ENCODE measurements at places on chromosomes 1 and 21. TPM values are rescaled to one million over a fixed set of nuclear protein-coding genes. Genes with fewer than 3 reads are reported as not detected.

Gene LINGO4
- not detected for total RNA-seq

Gene EFNA1
- 24.6 TPM for total RNA-seq

Gene SHE
- total RNA-seq: 0.11 TPM

Gene KRTAP13-2
- not detected for total RNA-seq

Gene FAM3B
- total RNA-seq: 2.8 TPM

Gene NMNAT2
- 3.6 TPM for total RNA-seq

Gene CFAP57
- total RNA-seq: not detected

DNA sequence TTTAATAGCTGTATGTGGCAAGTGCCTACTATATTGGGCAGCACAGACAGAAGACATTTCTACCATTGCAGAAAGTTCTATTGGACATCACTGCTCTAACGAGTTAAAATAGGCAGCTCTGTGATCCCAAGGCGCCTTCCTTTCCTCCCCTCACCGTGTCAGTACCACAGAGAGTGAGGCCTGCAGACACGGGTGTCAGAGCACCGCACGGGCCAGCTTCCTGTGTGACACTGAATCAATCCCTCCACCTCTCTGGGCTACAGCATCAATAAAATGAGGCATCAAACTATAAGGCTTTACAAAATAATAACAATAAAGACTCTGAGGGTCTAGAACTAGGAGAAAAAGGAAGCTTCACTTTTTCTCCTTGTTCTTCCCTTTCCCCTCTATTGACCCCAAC lies 246.7 kb downstream of the FOXD2 start:
- no peak for DNase-seq

DNA sequence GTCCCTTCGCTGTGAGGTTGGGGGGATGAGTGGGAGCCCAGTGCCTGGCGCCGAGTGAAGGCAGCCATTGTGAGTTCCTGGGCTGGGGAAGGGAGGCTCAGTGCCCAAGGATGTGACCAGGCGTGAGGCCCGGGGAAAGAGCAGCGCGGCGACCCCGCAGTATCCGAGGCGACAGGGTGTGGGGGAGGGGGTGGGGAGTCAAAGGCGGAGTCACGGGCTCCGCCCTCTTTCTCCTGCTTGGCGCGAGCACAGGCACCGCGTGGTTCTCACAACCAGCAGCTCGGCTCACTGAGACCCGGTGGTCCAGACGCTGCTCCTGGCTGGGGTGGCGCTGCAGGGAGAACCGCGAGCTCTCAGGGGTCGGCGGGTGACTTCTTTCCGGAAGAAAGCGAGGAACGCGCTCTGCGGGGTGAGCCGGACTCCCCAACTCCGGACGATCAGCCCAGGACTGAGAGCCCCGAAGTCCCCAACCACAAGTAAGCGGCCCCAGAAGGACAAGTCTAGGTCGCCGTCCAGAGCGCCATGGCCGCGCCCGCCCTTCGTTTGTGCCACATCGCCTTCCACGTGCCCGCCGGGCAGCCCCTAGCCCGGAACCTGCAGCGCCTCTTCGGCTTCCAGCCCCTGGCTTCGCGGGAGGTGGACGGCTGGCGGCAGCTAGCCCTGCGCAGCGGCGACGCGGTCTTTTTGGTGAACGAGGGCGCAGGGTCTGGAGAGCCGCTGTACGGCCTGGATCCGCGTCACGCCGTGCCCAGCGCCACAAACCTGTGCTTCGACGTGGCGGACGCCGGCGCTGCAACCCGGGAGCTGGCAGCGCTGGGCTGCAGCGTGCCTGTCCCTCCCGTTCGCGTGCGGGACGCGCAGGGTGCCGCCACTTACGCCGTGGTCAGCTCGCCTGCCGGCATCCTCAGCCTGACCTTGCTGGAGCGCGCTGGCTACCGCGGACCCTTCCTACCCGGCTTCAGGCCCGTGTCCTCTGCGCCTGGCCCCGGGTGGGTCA lies at the start of gene HPDL:
TSS of gene HPDL (plus strand) at position 269 of the 997 bp plus-strand sequence. CDS start at position 523, 254 bp downstream.
- peak; percentile 34 for DNase-seq

- no peak for DNase-seq
These were observed 67.9 kb upstream of the ADAMTS5 start for GRCh38 chr21:27034796-27035195.

GRCh38 chr1:201876148-201876818 lies 12.4 kb upstream of the SHISA4 start:
- no peak for DNase-seq

- no peak for DNase-seq
These were observed 930 bp downstream of the SLC30A10 start for GRCh38 chr1:219927298-219927955.

- no peak for DNase-seq
These were observed 24.6 kb downstream of the MIXL1 start for GRCh38 chr1:226248091-226248490.

- DNase-seq: peak; percentile 72
These were observed 14.5 kb downstream of the HHAT start for GRCh38 chr1:210342986-210343780.

- DNase-seq: peak; percentile 66
These were observed 20.5 kb downstream of the MX1 start for GRCh38 chr21:41446586-41446985.

- peak; percentile 96 for DNase-seq
These were observed at the start of gene ODF2L for GRCh38 chr1:86395751-86396497. TSS of gene ODF2L (minus strand) at chr1:86396323. CDS start at chr1:86387027, 9,296 bp downstream.

DNA sequence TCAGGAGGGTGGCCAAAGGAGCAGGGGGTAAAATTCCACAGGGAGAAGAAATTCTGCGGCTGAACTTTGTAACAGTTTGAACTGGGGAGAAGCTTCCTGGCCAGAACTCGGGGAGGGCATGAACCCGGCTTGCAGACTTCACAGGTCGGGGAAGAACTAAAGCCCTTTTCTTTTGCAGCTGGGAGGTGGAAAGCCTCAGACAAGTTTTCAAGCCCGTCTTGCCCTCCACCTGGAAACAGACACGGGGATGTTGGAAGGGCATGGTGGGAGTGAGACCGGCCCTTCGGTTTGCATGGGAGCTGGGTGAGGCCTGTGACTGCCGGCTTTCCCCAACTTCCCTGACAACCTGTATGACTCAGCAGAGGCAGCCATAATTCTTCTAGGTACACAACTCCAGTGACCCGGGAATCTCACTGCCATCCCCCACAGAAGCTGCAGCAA lies 11.3 kb downstream of the THEM4 start:
- DNase-seq: no peak

DNA sequence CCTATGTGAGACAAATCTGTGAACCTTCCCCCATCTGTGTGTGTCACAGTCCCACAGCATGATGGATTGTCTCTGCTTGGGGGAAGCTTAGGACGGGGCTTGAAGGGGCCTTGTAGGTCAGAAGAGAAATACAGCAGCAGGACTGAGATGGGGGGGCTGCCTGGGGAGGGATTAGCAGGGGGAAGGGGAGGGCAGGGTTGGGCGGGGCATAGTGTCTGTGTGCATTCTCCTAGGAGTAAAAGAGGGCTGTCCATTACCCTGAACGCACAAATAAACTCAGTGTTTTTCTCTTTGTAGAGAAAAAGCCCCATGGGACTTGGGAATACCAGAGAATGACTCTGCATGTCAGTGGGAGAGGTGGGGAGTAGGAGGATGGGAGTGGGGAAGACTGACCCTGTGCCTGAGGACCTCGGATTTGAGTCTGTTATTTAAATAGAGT lies 16.4 kb downstream of the RNF220 start:
- no peak for DNase-seq

GRCh38 chr1:177351361-177352108 lies 180.8 kb downstream of the BRINP2 start:
- DNase-seq: no peak

- no peak for DNase-seq
These were observed 674.6 kb downstream of the PTPRC start for GRCh38 chr1:199313444-199313843.

DNA sequence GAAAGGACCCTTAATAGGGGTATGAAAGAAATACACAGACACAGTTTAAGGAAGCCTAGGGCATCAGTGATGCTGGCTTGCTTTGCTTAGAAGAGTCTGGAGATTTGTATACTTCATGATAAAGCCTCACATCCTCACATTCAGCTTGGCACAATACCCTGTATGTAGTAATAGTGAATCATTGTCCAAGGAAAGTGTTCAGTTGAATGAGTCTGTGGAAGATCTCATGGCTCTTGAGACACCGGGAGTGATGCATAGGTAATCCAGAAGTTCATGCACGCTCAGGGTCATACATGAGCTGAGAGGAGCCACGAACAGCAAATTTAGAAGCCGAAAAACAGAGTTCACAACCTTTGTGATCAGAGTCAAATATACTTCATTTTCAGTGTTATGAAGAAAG lies 537.2 kb upstream of the TMPRSS15 start:
- DNase-seq: no peak

GRCh38 chr1:85148524-85149250 lies 52.1 kb downstream of the SYDE2 start:
- peak; percentile 24 for DNase-seq

DNA sequence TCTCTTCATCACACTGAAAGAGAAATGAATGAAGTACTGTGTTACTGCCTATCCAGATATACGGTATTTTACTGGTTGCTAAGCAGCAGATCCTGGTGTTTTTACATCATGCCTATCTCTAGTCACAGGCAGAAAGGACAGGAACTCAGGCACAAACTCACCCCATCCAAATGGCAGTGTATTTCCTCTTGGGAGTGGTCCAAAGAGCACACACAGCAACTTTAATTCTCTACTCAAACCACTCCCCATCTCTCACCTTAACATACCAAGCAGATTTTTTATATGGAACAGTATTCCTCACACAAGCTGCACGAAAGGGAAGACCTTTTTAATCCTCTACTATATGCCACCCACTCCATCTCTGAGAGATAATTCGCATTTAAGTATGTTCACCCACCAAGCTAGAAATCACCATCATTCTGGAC lies 27.3 kb downstream of the EIF4G3 start:
- peak; percentile 16 for DNase-seq

DNA sequence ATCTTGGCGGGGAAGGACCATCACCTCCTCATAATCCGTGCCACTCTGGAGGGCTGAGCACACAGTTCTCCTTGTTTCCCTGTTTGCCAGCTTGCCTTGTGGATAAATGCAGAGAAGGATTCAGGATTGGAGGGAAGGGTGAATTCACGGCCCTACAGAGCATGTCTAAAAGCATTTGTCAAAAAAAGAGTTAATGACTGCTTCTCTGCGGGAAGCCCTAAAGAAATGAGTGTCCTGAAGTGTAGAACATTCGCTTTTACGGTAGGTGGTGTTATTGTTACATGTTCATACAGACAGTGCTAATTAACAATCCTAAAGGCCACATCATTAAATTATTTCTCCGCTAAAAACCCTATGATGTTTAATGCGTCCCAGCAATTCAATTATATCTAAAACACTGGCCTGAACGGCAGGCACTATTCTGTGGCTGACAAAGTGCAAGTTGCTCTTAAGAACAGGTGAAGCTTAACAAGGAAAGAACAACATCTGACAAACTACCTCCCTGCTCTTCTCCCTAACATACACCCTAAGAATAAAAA lies 112.3 kb upstream of the NFIA start:
- peak; percentile 24 for DNase-seq

DNA sequence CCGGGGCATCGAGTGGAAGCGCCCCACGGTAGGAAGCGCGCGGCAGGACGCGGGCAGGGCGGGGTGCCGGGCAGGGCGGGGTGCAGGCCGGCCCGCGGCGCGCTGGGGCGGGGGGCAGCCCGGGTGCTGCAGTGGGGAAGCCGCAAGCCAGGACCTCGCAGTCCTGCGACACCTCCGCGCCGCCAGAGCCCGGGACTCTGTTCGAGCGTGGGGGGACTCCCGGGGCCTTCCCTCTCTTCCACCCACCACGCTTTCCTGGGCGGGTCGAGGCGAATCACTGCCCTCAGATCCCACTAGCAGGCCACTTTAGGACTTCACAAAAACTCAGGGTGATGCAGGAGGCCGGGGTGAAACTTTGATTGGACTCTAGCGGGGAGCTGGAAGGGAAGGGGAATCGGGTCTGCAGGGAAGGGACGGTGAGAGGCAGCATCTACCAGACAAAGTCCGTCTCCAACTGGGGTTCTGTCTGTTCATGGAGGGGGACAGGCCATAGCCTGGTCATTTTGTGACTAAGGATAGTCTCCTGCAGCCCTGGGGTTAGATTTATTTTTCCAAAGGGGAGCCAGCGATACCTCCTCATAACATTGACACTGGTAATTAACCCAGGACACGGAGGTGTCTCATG lies 623 bp downstream of the CAPN2 start:
- peak; percentile 40 for DNase-seq

All from Daoy (cell line).